Activated CD4-positive, alpha-beta T cell treated with anti-CD3 and anti-CD28 coated beads for 48 hours (primary cell): ENCODE measurements at places on chromosomes 7 and 10.

DNA sequence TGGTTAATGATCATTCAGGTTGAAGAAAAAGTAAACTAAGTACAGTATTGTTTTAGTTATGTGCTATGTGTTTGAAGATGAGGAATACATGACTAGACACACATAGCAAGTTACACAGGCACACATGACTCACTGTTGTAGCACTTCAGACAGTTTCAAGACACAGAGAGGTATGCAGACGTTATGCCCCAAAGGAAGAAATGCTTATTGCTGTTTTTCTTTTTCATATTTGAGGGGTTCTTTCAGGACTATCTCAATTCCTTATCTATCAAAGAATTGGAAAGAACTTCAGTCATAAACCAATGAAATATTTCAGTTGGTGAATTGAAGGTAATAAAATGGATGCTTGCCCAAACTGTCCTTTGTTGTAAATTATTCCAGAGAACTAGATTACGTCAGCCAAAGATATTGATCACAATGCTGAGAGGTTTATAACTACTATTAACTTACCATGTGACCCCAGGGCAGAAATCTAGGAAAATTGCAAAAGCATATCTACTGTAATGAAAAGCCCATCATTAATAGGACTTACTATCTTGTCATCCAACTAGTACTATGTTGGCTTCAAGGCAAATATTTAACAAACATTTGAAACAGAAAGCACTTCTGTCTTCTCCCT lies 61.2 kb upstream of the CAPZA2 start:
- DNase-seq: no peak

GRCh38 chr10:86594535-86594934 lies 59.8 kb upstream of the OPN4 start:
- DNase-seq: no peak

DNA sequence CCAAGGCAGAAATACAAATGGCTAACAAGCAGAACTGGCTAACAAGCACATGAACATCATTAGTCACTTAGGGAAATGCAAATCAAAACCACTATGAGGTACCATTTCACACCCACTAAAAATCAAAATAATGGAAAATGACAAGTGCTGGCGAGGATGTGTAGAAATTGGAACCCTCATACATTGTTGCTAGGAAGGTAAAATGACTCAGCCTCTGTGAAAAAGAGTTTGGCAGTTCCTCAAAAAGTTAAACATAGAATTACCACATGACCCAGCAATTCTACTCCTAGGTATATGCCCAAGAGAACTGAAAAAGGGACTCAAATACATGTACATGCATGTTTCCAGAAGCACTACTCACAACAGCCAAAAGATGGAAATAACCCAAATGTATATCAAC lies 52.8 kb upstream of the ANAPC16 start:
- peak; percentile 8 for DNase-seq

DNA sequence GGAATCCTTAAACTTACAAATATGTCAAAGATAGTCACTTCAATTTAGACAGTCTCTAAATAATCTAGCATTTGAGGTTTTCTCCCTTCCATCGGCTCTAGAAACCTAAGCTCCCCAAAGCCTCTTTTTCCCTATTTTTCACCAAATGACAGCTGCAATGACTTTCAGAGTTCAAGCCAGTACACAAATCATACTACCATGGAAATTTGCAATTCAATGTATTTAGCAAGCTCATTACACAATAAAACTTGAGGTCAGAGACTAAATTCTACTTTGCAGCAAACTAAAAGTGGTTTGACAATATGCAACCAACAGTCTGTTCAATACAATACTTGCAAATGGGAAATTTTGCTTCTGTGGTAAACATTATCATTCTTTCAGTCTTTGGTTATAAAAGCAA lies 80.3 kb downstream of the SKIDA1 start:
- no peak for DNase-seq

- DNase-seq: no peak
Observed at GRCh38 chr10:22700489-22700888, 13.9 kb downstream of the PIP4K2A start.

DNA sequence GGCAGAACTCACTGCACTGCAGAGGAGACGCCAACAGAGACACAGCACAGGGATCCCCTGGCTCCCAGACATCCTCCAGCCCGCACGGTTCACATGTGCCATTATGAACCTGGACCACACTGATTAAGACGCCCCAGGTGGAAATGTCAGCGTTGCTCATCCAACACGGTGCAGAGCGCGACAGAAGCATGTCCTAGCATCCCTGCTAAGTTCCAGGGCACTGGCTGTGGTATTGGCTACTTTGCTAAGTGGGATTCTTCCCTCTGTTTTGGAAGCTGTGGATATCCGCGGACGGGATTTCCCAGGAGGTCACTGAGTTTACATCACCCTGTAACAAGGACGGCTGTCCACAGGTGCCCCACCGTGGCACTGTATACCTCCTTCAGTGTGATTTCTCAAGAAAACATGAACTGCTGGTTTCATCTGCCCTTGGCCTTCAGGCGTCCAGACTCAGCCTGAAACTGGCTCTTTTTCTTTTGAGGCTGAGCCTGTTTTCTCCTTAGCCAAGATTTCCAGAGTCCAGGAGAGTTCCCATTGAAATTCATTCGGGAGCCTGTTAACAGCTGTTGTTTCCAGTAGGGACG lies 324.0 kb downstream of the WDR37 start:
- DNase-seq: no peak
